Amniotic stem cell (primary cell): ENCODE measurements at places on chromosomes 1 and 21.

DNA sequence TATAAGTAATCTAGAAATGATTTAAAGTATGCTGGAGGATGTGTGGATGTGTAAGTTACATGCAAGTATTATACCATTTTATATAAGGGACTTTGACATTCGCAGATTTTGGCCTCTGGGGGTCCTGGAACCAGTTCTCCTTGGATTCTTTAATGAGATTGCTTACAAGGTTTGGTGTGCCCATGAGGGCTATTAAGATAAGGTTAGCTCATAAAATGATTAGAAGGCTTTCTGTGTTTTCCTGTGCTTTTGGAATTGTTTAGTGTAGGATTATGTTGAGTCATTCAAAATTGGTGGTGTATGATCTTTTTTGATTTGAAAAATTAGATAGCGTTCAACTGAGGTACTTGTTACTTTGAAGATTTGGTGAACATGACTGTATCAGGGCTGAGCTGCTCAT, 5.6 kb downstream of the USP25 start:
- no peak for DNase-seq

GRCh38 chr1:228219962-228220780, 12.3 kb downstream of the OBSCN start:
- no peak for DNase-seq

DNA sequence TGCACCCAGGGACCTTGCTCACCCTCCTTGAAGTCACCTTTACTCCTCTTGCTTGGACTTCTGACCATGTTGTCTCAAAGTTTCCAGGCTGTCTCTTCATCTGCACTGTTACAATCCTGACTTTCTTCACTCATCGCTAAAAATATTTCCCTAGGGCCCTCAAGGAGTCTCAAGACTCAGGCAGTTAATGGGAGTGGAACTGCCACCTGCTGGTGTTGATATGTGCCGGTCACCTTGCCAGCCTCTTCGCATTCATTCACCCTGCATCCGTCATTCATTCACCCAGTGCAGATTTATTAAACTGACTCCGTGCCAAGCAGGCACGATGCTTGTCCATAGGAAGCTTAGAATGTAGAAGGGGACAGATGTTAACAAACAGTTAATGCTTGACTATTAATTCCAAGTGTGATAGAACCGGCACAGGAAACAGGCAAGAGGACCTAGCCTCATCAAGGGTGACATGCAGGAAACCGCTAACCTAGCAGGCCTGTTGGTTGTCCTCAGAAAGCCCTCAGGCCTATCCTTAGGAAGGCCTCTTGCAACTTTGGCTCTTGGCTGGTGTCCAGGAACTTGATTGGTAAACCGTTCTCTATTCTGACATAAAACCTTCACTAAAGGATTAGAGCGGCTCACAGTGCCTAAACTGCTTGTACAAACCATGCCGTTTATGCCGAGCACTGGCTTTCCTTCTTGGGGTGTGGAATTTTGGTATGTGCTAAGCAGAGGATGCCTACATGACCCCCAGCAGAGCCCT, 342.2 kb downstream of the CAMTA1 start:
- no peak for DNase-seq

- no peak for DNase-seq
Measured at GRCh38 chr1:222644636-222644980, 26.7 kb downstream of the MIA3 start.

DNA sequence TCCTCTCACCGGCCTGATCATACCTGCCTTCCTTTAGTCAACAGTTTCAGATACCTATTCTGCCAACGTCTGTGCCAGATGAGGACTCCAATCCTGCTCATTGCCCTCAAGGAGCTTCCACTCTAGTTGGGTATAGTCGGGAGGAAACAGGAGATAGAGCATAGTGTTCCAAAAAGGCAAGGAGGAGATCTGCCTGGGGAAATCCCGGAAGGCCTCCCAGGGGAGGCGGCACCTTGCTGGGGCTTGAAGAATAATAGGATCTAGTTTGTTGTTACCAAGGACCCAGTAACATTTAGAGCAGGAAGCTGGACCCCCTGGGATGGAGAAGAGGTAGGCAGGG, 12.3 kb downstream of the LDLRAP1 start:
- no peak for DNase-seq

- DNase-seq, result no peak
Measured at GRCh38 chr1:53638360-53639035, 100.5 kb downstream of the GLIS1 start.

- no peak for DNase-seq
Measured at GRCh38 chr1:65480684-65481405, 60.4 kb downstream of the LEPR start.

- peak; percentile 53 for DNase-seq
Measured at GRCh38 chr21:33801424-33802405, 113.9 kb downstream of the ATP5PO start.

DNA sequence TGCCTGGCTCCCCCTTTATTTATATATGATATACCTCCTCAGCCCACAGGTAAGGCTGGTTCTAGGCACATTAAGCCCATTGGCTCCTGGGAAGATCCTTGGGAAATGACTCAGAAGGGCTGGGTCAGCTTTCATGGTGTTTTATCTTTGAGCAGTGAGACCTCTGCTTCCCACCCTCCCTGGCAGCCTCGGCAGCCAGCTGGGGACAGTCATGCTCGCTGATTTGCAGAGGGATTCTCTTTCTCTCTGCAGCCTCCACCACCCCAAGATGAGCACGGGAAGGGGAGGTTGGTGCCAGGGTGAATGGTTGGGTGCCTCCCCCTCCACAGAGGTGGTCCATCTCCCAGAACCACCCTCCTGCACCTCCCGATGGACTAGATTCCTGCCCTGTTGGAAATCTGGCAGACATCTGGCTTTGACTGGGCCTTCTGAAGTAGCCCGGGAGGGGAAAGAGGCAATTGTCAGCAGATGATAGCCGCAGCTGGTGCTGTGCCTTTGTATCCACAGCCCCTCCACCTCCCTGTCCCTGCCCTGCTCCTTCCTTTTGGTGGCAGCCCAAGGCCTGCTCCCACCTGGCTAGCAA, 24.6 kb downstream of the IER5 start:
- DNase-seq, result no peak

GRCh38 chr1:7333620-7334019, 437.5 kb upstream of the VAMP3 start:
- DNase-seq, result no peak

- DNase-seq, result no peak
Measured at GRCh38 chr21:25660233-25660632, 21.2 kb downstream of the JAM2 start.

GRCh38 chr1:68093737-68094136, 43.3 kb upstream of the DIRAS3 start:
- no peak for DNase-seq

GRCh38 chr1:206094024-206094423, 23.2 kb downstream of the AVPR1B start:
- DNase-seq, result no peak

GRCh38 chr1:10517677-10517982, 42.9 kb downstream of the PEX14 start:
- DNase-seq, result no peak

GRCh38 chr1:171138980-171139379, 46.1 kb upstream of the FMO2 start:
- DNase-seq, result no peak

DNA sequence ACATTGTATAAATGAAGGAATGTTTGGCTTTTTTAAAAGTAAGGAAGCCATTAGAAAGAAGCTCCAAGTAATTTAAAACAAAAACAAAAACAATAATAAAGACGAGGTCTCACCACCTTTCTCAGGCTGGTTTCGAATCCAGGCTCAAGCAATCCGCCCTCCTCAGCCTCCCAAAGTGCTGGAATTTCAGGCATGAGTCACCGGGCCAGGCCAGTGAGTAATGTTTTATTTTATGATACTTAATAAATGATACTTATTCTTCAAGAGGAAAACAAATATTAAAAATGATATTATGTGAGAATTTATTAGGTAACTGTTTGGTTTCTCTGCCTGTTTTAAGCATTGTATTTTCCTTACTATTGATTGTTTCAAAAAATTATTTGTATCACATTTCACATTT, 201.4 kb upstream of the BRINP3 start:
- no peak for DNase-seq

DNA sequence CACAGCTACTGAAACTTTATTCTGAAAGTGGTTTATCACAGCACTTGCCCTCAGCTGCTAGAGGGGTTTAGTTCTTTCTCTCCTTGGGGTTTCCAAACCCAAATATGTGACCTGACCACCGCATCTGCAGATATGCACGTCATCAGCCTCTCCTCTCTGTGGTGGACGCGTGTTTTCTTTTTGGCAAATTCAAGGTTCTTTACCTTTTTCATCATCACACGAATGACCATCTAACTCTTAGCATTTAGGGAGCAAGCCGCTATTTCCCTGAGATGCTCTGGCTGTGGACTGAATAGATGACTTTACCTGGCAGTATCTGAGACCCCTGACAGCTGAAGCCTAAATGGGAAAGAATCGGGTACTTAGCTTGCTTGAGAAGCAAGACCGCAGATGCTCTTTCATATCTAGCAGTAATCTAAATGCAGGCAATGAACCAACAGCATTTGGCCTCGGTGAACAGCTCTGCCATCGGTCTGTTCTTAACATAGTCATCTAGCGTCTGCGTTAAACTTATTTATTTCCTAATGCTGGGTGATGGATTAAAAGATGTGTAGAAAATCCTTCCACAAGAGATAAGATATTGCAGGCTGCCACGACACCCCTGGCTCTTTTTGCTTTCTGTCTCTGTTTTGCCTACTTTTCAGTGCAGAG, 463.4 kb downstream of the CAMTA1 start:
- no peak for DNase-seq
